ENCODE measurements at places on chromosomes 6 and 20.

- DNase-seq, result no peak
Measured at GRCh38 chr6:149077208-149077607, 240.3 kb upstream of the TAB2 start.

- no peak for DNase-seq
Measured at GRCh38 chr6:146029573-146030184, 817 bp downstream of the GRM1 start.

GRCh38 chr6:15255481-15255880 is 9.6 kb downstream of the JARID2 start:
- no peak for DNase-seq

GRCh38 chr6:123589317-123589716 is 47.4 kb downstream of the TRDN start:
- no peak for DNase-seq

DNA sequence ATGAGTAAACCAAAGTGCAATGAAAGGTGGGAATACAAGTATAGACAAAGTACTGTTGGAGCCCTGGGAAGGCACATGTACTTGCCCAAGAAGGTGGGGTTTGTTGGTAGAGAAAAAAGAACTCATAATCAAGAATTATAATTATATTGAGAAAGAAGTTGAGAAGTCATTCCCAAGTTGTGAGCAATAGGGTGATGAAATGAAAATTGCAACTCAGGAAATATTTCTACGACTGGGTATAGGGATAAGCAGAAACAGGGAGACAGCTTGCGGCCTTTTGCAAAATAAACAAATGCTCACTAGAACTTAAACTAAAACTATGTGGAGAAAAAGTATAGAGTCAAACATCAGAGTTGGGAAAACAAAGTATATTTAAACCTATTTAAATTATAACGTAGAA is 250.7 kb upstream of the FAM83B start:
- no peak for DNase-seq

DNA sequence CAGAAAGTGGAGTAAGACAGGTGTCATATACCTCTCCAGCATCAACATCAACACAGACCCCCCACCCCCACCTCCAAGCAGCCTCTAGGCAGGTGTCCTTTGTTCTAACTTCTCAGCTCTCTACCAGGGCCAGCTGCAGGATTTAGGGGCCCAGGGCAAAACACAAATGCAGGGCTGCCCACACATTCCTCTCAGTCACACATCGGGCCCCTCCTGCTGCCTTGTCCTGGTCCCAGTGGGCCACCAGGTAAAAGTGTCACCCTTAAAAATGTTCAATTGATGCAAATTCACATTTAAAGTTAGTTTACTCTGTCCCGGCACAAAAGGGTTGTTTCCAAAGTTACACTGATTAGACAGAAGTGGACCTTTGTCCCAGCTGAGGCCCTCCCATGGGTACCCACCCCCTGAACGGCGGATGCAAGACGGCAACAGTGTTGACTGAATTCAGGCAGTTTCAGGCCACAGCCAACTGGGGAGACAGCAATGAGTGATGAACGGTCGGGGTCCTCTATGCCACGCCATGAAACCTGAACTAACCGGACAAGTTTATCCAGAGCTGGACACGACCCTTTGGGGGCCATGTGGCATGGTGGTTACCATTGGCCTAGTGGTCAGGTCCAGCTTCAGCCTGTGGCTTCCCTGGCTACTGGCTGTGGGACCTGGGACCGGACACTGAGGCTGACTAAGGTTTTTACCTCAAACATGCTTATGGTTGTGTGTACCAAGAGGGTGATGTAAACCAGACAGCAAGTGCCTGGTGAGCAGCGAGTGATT is 52.2 kb upstream of the UNC93A start:
- no peak for DNase-seq

DNA sequence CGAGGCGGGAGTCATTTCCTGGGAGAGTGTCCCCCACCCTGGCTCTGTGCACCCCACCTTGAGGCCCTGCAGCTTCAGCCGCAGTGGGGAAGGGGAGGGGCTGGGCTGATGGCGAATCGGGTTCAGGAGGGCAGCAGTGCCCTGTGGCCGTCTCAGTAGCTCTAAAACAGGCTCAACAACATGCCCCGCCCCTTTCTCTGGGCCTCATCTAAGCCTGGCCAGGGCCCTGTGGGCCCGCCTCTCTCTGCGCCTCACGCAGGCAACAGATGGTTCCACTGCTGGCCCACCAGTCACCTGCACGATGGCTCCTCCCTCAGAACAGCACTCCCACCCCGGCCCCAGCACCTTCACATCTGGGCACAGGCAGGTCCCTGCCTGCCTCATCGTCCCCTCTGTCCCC is 30.2 kb downstream of the CHRNA4 start:
- no peak for DNase-seq

DNA sequence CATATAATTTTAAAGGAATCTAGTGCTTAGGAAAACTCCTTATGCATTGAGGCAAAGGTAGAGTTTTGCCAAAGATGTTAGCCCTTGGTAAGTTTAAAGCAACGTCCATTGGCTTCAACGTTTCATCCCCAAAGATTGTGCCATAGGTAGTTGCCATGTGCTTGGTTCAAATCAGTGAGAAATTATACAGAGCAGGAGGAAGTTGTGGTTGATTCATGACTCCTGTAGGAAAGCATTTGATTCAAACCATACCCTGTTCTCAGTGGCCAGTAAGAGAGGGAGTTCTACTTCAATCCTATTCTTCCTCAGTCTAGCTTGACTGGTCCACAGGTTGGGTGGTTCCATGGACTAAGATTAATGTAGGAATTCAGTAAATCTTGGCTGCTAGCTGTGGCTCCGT is 535.6 kb downstream of the QKI start:
- DNase-seq, result no peak

DNA sequence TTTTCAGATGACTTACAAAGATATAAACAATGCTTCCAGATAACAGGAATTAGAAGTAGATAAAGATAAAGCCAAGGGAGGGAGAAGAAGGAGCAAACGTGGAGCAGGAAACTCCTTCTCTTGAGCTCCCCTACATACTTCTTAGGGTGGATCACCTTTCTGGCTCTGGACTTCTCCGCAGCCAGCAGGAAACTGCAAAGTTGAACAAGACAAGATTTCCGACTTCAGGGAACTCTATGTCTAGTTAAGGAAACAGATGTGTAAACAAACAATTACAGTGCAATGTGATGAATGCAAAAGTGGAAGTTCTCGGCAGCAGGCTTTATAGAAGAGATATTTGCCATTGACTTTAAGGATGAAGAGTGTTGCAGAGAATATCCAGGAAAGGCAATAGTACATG is 134.0 kb upstream of the MARCKS start:
- no peak for DNase-seq

DNA sequence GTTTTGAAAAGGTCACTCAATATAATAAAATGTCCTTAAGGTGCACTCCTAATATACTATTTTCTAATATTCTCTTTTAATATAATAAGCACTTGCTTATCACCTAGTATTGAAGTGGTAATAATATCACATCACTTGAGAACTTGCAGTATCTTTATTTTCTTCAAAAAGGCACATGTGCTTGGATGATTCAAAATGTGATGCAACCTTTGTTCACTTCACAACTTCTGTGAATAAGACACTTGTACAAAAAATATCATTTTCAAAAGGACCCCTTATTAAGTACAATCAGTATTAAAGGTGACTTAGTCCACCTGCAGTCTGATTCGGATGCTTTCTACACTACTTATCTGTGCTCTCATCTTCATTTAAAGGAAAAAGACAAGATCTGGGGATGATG is 3.4 kb downstream of the PRELID3B start:
- DNase-seq, result no peak

DNA sequence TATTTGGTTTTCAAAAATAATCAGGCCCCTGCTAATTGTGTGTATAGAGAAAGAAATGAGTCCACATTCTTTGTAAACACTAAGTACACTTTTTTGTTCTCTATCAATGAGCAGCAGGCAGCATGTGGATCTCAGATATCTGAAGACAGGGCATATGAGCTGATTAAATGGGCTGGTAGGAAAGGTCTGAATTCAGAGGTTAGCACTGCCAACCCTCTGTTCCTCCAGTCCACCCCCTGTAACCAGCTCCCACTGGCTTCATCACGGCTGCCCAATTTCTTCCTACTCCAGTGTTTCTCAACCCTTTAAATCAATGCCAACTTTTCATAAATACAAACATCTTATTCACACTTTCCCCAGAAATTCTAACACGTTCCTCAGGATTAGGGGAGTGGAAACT is 128.5 kb downstream of the TPBG start:
- no peak for DNase-seq

DNA sequence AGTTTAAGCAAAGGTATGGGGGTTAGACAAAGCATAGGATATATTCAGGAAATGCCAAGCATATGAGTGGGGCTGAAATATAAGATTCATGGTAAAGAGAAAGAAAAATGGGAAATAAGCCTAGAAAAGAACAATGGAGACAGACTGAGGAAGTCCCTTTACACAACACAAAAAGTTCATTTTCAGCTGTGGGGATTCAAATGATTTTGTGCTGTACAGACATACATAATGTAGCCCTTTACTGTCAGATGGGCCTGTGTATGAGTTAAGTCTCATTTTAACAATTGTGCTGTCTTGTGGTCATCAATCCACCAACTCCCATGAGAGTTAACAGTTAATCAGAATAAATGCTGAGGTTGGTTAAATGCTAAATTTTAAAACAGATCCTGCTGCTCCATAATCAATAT is 37.2 kb downstream of the REV3L start:
- DNase-seq, result no peak

DNA sequence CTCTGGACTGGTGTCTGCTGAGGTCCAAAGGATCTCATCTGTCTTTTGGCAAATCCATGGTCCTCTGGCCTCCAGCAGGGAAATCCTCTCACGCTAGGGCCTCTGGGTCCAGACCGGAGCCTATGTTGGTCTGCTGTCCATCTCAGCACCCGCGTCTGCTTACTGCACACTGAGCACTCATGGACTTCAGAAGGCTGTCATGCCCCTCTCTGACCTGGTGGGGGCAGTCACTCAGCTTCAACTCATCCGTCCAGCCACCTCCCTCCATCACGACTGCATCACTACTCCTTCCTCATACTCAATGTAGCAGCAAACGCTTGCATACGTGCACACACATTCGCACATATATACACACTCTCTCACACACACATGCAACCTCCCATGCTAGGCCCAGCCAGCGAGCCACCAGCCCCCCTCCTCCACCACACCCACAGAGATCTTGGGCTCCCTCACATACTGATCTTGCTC is 33.3 kb downstream of the GABRR2 start:
- DNase-seq, result peak; percentile 69

GRCh38 chr20:4546786-4547185 is 174.9 kb upstream of the PRND start:
- DNase-seq, result peak; percentile 71

GRCh38 chr6:112296122-112296521 is 41.8 kb upstream of the LAMA4 start:
- peak; percentile 43 for DNase-seq

GRCh38 chr20:13442986-13443385 is 195.7 kb downstream of the TASP1 start:
- DNase-seq, result no peak

DNA sequence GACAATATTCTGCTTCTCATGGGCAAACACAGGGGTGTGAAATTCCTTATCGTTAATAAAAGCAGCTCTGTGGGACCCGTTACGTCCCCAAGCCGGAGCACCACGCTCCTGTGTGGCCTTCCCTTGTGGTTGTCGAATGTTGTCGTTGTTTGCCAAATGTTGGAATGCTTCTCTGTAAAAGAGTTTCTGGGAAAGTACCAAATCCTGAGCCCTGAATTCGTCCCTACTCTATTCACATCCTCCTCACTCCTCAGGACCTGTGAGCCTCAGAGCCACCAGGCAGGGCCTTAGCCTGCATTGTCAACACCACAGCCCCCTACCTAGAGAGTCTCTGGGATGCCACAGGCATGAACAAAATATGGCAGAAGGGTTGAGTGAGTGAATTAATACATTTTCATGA is 64.0 kb downstream of the THBS2 start:
- DNase-seq, result no peak

GRCh38 chr6:33896391-33897188 is 92.8 kb upstream of the MLN start:
- DNase-seq, result no peak

DNA sequence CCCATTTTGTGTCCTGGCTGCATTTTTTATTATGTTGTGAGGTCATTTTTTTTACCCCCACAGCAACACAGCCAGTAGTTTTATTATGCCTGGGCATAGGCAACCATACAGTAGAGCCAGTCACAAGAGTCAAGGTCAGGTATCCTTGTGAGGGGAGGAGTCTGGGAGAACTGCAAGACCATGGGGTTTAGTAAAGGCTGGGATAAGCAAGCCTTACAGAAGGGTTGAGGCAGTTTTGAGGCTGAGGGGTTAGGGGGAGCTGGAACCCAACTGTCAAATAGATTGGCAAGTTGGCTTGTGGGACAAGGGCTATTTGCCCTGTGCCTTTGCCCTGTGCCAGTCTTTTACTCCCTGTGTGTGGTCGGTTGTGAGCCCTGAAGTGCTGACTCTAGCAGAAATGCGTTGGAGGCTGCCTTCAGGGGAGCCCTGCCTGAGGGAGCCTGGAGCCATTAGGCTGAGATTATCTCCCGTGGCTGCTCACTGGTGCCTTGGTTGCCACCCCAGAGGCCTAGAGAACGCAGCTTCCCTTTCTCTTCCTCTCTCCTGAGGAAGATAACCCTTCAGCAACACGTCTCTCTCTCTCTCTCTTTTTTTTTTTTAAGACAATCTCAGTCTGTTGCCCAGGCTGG is 31.1 kb downstream of the RALY start:
- no peak for DNase-seq

- DNase-seq, result no peak
Measured at GRCh38 chr20:23138226-23138625, 52.1 kb upstream of the CD93 start.

GRCh38 chr6:155483858-155484257 is 28.2 kb upstream of the NOX3 start:
- DNase-seq, result no peak

GRCh38 chr20:43702502-43702901 is 24.3 kb downstream of the GTSF1L start:
- DNase-seq, result no peak

DNA sequence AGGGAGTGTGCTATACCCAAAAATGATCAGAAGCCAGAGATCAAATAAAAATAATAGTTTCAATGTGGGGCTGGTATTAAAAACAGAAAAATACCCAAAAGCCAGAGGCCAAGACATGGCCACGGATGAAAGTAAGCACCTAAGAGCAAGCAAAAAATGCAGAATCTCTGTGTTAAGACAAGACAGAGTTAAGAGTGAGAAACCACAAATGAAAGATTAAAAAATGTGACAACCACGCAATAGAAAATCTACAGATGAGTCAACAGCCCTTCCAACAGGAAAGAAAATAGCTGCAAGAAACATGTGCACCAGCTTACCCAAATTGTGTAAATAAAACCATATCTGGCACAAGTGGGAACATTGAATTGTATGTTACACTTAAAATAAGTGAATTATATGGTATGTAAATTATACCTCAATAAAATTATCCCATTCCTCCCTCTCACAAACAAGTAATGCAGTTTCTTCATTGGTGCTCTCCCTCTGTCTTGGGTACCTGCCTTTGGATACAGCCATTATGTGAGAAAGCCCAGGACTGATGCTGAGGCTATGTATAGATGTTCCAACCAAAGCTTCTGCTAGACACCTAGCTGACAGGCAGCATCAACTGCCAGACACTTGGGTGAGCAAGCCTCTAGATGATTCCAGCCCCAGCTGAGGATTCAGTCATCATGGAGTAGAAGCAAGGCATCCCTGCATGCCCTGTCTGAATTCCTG is 55.3 kb upstream of the UFL1 start:
- DNase-seq, result no peak
